ENCODE measurements at places on chromosomes 3 and 15. TPM values are rescaled to one million over a fixed set of nuclear protein-coding genes. Genes with fewer than 3 reads are reported as not detected.

GRCh38 chr15:43390723-43391122 lies 19.8 kb downstream of the TUBGCP4 start:
- no peak for DNase-seq
- H3K36me3 ChIP-seq: peaks cover 24% of the 10 kb centered on the region
- H3K27ac ChIP-seq: no peak overlapping the region
- H3K27me3 ChIP-seq: no peaks in the 10 kb centered on the region
- no peaks in the 10 kb centered on the region for H3K4me1 ChIP-seq

- no peak for DNase-seq
- no peak overlapping the region for H3K27ac ChIP-seq
- no peaks in the 10 kb centered on the region for H3K27me3 ChIP-seq
- no peaks in the 10 kb centered on the region for H3K36me3 ChIP-seq
- no peaks in the 10 kb centered on the region for H3K4me1 ChIP-seq
- H3K4me3 ChIP-seq: no peak overlapping the region
Observed at GRCh38 chr15:99981191-99981647, 248.0 kb upstream of the LYSMD4 start.

DNA sequence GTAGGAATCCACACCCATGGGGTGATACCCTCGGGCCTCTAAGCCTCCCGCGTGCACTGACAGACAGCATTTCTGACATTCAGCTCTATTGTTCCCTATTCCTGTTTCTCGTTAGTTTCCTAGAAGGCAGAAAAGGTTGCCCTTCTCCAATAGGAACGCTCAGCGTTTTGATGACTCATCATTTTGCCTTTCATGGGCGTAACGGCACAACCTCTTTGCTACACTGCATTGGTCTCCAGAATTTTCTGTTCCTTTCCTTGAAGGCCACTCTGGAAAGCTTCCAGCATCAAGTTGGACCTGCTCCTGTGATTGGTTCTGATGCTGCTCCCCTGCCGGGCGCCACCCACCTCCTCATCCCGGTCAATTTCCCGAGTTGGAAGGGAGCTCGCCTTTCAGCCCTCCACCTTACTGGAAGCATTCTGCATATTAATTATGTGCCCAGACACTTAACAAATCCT lies 13.0 kb upstream of the TNK2 start:
- no peaks in the 10 kb centered on the region for H3K36me3 ChIP-seq
- H3K4me3 ChIP-seq: no peak overlapping the region
- H3K27me3 ChIP-seq: peaks cover 8% of the 10 kb centered on the region
- no peak for DNase-seq
- no peak overlapping the region for H3K27ac ChIP-seq

GRCh38 chr15:64229129-64229724 lies 66.4 kb upstream of the PPIB start:
- no peak overlapping the region for H3K27ac ChIP-seq
- H3K27me3 ChIP-seq: no peaks in the 10 kb centered on the region
- no peak for DNase-seq

DNA sequence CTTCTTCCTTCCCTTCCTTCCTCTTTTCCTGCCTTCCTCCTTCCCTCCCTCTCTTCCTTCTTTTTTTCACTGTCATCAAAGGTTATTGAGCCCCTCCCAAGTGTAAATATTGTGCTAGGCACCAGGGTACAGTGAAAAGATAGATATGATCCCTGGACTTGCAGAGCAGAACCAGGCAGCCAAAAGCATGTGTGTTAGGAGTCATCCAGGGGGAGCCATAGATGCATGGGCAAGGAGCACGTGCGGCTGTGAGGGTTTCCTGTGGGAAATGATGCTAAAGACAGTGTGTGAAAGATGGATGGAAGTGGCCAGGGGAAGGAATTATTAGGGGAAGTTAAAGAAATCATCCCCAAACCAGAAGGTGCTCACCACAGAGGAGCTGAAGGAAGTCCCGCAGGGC lies 65.2 kb downstream of the NR2F2 start:
- no peak for DNase-seq
- no peak overlapping the region for H3K4me3 ChIP-seq
- H3K27ac ChIP-seq: no peak overlapping the region
- H3K27me3 ChIP-seq: no peaks in the 10 kb centered on the region

- no peak overlapping the region for H3K4me3 ChIP-seq
- no peaks in the 10 kb centered on the region for H3K36me3 ChIP-seq
Observed at GRCh38 chr3:11371747-11372146, 99.5 kb downstream of the ATG7 start.

DNA sequence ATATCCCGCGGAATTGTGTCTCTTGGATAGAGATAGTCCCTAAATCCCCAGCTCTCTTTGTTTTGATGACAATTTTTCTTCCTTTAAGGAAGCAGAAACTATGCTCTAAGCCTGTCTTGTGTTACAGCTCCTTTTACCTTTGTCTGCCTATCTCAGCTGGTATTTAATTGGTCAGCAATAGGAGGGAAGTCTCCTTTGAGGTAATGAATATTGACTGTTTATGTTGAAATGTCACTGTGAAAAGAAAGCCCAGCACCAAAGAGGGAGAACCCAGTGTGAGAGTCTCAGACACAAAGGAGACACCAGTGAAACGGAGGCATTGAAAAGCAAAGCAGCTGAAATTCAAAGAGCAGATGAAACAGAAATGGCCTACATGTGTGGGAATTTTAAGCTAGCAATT lies 372.6 kb downstream of the NR2F2 start:
- H3K4me3 ChIP-seq: no peak overlapping the region
- no peaks in the 10 kb centered on the region for H3K36me3 ChIP-seq
- no peak overlapping the region for H3K27ac ChIP-seq
- no peak for DNase-seq
- peaks cover 51% of the 10 kb centered on the region for H3K27me3 ChIP-seq
- H3K4me1 ChIP-seq: no peaks in the 10 kb centered on the region

GRCh38 chr15:77569729-77570125 lies 63.0 kb downstream of the LINGO1 start:
- no peaks in the 10 kb centered on the region for H3K27me3 ChIP-seq
- no peak for DNase-seq
- no peak overlapping the region for H3K27ac ChIP-seq
- no peak overlapping the region for H3K4me3 ChIP-seq
- no peaks in the 10 kb centered on the region for H3K36me3 ChIP-seq
- no peaks in the 10 kb centered on the region for H3K4me1 ChIP-seq

- peaks cover 29% of the 10 kb centered on the region for H3K4me1 ChIP-seq
- no peak for DNase-seq
- no peaks in the 10 kb centered on the region for H3K36me3 ChIP-seq
- H3K27ac ChIP-seq: no peak overlapping the region
- no peaks in the 10 kb centered on the region for H3K27me3 ChIP-seq
Observed at GRCh38 chr3:129614435-129614834, 8.0 kb upstream of the PLXND1 start.

GRCh38 chr3:39521456-39521855 lies 54.0 kb downstream of the MOBP start:
- H3K4me1 ChIP-seq: no peaks in the 10 kb centered on the region
- no peaks in the 10 kb centered on the region for H3K36me3 ChIP-seq
- peaks cover 21% of the 10 kb centered on the region for H3K27me3 ChIP-seq

- H3K27ac ChIP-seq: no peak overlapping the region
- H3K4me3 ChIP-seq: no peak overlapping the region
- no peak for DNase-seq
- peaks cover 10% of the 10 kb centered on the region for H3K27me3 ChIP-seq
- no peaks in the 10 kb centered on the region for H3K4me1 ChIP-seq
Observed at GRCh38 chr3:44120721-44121582, 120.7 kb upstream of the TOPAZ1 start.

DNA sequence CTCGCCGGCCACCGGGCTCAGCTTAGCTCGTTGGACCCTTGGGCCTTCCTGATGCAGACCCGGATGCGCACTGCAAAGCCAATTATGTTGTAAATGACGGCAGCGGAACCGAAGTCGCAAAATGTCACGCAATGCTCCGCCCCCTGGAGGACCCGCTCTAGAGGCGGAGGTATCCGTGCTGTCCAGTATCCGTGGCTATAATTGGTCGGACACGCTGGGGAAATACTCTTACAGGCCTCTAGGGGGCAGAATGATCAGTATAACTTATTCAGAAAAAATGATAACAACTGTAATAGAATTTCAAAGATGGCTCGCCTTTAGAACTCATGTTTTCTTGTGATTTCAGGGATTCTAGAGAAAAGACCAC lies at the start of gene PRR23B:
Gene PRR23B (minus strand): TSS at position 59 of the 367 bp plus-strand sequence. CDS start 265 bp downstream, outside the sequence.
- H3K4me3 ChIP-seq: no peak within 1 kb of the TSS
- no peak within 1 kb of the TSS for H3K27ac ChIP-seq
- DNase-seq: no peak
- H3K27me3 ChIP-seq: no peaks in the 10 kb centered on the region
- H3K4me1 ChIP-seq: no peaks in the 10 kb centered on the region

DNA sequence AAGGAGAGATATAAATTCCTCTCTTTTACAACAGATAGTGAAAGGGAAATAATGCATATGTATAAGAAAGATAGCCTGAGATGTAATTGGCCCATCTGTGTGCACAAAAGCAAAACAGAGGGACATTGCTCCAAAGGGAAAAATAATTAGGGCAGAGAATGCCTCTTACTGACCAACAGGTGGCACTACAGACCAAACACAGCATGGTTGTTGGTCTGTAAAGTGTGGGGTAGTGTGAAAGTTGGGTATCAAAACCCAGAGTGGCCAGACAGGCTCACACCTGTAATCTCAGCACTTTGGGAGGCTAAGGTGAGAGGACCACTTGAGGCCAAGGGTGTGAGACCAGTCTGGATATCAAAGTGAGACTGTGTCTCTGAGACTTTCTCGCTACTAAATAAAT lies 4.5 kb upstream of the TLNRD1 start:
- peaks cover 17% of the 10 kb centered on the region for H3K4me1 ChIP-seq
- no peaks in the 10 kb centered on the region for H3K27me3 ChIP-seq
- no peak overlapping the region for H3K4me3 ChIP-seq
- DNase-seq: no peak

GRCh38 chr3:86801921-86802320 lies 189.0 kb downstream of the VGLL3 start:
- H3K27me3 ChIP-seq: no peaks in the 10 kb centered on the region
- H3K27ac ChIP-seq: no peak overlapping the region
- no peak for DNase-seq
- H3K4me3 ChIP-seq: no peak overlapping the region

DNA sequence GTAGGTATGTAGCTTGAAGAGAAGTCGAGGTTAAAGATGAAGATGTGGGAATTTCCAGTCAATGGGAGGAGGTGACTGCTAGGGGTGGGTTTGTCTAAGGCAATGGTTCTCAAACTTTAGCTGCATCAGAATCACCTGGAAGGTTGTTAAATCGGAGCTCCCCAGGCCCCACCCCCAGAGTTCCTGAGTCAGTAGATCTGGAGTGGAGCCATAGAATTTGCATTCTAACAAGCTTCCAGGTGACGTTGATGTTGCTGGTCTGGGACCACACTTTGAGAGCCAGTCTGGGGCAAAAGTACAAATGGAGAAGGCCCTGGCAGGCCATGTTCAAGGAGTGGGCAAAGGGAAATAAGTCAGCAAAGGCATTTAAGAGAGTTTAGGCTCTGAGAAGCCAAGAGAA lies 69.1 kb downstream of the CMTM8 start:
- H3K27me3 ChIP-seq: no peaks in the 10 kb centered on the region
- no peak for DNase-seq
- no peak overlapping the region for H3K4me3 ChIP-seq
- no peak overlapping the region for H3K27ac ChIP-seq
- H3K36me3 ChIP-seq: no peaks in the 10 kb centered on the region

DNA sequence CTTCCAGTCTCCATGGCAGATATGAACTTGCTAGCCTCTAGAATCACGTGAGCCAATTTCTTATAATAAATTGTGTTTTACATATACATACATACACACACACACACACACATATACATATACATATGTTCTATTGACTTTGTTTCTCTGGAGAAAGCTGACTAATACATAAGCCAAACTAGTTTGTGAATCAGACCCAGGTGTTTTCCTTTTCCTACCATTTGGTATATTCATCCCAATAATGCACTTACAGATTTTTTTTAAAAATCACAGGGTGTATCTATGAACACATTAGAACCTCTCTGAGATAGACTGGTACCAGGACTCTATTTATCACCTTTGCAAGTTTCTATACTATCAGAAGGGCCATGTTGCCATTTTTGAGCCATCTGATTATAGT lies 122.9 kb upstream of the KCNH8 start:
- no peaks in the 10 kb centered on the region for H3K4me1 ChIP-seq
- H3K27me3 ChIP-seq: no peaks in the 10 kb centered on the region

- no peaks in the 10 kb centered on the region for H3K36me3 ChIP-seq
- no peak overlapping the region for H3K27ac ChIP-seq
- DNase-seq: no peak
Observed at GRCh38 chr3:43126536-43126935, 20.7 kb upstream of the POMGNT2 start.

GRCh38 chr15:73515527-73515926 lies 72.6 kb downstream of the REC114 start:
- H3K4me1 ChIP-seq: no peaks in the 10 kb centered on the region
- H3K36me3 ChIP-seq: no peaks in the 10 kb centered on the region

GRCh38 chr3:117017135-117017894 lies 307.7 kb downstream of the TUSC7 start:
- peaks cover 8% of the 10 kb centered on the region for H3K27me3 ChIP-seq
- no peaks in the 10 kb centered on the region for H3K36me3 ChIP-seq

DNA sequence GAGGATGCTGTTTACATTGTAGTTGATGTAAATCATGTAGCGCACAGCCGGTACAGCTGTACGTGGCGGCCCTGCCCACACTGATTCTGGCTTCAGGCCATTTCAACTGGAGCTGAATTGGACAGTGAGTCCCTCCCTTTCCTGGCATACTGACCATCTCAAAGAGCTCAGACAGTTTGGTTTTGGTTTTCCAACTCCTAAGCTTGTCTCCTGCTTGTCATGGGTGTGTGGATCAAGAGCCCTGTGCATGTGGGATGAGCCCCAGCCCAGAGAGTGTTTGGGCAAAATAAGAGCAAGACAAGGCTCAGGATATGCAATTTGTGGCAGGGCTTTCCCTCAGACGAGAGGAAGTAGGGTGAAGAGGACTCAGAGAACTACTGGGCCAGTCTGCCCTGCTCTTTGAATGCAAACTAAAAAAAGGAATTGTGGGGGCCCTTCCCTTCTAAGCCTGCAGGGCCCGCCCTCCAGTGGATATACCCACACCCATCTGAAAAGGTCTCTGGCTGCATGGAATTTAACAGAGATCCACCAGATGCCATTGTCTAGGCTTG lies 13.3 kb downstream of the ITGA11 start:
- no peak overlapping the region for H3K27ac ChIP-seq
- H3K4me3 ChIP-seq: no peak overlapping the region
- DNase-seq: no peak
- no peaks in the 10 kb centered on the region for H3K36me3 ChIP-seq

- no peak overlapping the region for H3K4me3 ChIP-seq
- no peaks in the 10 kb centered on the region for H3K4me1 ChIP-seq
- H3K27ac ChIP-seq: no peak overlapping the region
- no peaks in the 10 kb centered on the region for H3K27me3 ChIP-seq
- DNase-seq: no peak
Observed at GRCh38 chr15:55224892-55225291, 28.2 kb upstream of the RSL24D1 start.

GRCh38 chr15:97045666-97046421 lies 715.3 kb downstream of the NR2F2 start:
- H3K4me1 ChIP-seq: no peaks in the 10 kb centered on the region
- H3K27ac ChIP-seq: no peak overlapping the region
- H3K36me3 ChIP-seq: no peaks in the 10 kb centered on the region
- no peak overlapping the region for H3K4me3 ChIP-seq
- DNase-seq: no peak

IGF2BP2 gene
- total RNA-seq: 135 TPM

IL17RE gene
- total RNA-seq: 14.3 TPM

TNNC1 gene
- 2.2 TPM for total RNA-seq

ERC2 gene
- not detected for total RNA-seq

INTS14 gene
- 50.1 TPM for total RNA-seq

HYAL1 gene
- 6.1 TPM for total RNA-seq

ACKR4 gene
- total RNA-seq: 0.12 TPM

UPK1B gene
- total RNA-seq: not detected

C3orf20 gene
- total RNA-seq: 0.20 TPM

CRABP1 gene
- total RNA-seq: 0.47 TPM

SV2B gene
- not detected for total RNA-seq

SNTN gene
- not detected for total RNA-seq
